ENCODE measurements at places on chromosomes 5 and 9.
A peak's percentile ranks its signal among the peaks of the same experiment; 100 is the strongest.

- DNase-seq: no peak
These were observed 4.7 kb downstream of the PTGES2 start for GRCh38 chr9:128122809-128123175.

DNA sequence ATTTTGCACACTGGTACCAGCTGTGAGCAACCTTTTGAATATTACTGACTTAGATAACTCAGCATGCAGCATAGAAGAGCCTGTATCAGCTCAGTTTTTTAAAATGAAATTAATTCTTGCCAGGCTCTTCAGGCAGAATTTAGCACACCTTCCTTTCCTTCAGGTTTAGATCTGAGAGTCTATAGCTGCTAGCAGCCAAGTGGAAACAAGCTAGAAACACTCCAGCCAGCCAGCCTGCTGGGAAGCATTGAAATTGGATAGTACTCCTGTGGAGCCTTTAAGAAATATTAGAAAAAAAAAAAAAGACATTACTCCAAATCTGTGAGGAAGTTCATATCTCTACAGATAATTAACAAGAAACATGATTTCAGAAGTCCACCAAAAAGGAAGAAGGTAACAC is 812.2 kb downstream of the DTWD2 start:
- DNase-seq: no peak

- no peak for DNase-seq
These were observed 13.6 kb downstream of the SLF1 start for GRCh38 chr5:94632024-94632423.

GRCh38 chr5:53069626-53070025 is 39.9 kb downstream of the MOCS2 start:
- DNase-seq: peak; percentile 58

- no peak for DNase-seq
These were observed 270.2 kb upstream of the BRINP1 start for GRCh38 chr9:119639287-119639955.

Measured in EL (cell line).